ENCODE measurements at places on chromosomes 6 and 20.
A peak's percentile ranks its signal among the peaks of the same experiment; 100 is the strongest.

GRCh38 chr20:40980106-40980827, 48.4 kb upstream of the TOP1 start:
- peak; percentile 7 for DNase-seq

DNA sequence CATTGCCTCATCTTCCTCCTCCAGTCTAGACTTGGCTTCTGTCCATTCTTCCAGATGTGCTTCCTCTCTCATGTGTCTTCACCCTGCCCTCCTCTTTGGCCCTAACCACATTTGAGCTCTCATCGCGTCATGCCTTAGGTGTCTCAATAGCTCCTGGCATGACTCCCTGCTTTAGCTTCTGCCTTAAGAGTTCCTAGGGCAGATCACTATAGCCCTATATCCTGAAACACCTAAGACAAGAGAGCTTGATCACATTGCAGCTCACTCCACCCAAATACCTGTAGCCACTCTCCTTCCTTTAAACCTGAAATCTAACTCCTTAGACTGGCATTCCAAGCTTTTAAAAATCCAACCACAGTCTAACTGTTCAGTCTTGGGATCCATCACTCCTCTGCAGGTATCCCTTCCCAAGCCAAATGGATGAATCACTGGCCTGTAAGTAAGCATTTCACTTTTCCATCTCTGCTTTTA, 69.0 kb upstream of the STXBP5 start:
- no peak for DNase-seq

DNA sequence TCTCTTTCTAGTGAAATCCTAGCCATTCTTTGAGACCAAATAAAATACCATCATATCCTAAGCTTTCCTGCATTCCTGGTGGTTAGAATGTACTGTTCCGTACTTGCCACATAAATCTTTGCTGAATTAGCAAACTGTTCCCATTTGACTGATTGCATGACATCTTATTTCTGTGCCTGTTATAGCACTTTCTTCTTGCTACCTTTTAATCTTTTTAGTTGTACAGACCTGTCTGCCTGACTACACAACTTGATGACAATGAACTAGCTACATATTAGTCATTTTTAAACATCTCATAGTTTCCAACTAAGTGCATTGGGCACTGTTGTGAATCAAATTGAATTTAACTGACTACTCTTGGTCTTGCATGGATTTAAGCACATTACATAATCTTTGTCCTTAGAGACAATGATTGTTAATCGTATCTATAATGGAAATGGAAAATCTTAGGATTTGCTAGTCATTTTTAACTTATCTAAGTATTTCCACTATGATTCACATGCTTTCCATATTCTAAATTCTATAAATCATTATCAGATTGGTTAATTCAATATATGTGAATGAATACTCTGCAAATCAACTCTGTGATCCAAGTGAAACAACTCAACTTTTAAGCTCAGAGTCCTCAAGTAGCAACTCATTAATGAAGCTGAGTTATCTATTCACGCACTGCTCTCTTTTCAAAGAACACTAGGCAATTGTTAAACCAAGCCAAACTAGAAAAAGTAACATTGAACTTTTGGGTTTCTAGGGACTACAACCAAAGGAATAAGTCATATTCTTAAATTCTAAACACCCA, 109.0 kb downstream of the TNFRSF21 start:
- DNase-seq = no peak

GRCh38 chr20:14113416-14113815, 118.1 kb downstream of the MACROD2 start:
- DNase-seq = no peak

DNA sequence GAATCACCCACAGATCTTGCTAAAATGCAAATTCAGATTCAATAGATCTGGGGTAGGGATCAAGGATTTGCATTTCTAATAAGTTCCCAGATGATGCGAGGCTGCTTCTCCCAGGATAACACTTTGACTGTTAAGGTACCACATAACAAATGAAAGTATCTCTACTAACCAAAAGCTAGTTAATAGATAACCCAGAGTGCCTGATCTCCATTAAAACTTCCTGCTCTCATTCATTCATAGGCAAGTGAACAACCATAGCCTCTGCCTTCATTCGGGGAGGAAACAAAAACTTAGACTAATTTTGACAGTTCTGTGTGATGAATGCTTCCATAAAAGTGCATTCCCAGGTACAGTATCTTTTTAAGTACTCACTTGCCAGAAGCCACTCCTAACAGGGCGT, 265.6 kb upstream of the BTBD3 start:
- DNase-seq = no peak

DNA sequence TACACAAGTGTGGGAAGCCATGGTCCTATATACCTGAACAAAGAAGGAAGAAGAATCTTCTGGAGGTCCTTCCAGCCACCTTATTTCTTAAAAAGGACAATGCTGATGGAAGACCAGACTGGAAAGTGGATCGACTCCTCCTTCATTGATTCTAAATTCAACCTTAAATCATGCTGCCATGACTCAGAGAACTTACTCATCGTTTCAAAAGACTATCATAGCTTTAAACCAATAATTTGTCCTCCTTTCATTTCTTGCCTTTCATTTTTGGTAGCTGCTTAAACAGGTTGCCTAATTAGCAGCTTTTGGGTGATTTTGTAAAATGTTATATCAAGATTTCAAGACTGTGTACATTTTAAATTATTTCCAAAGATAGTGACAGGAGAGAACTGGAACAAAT, 60.8 kb downstream of the RTN4IP1 start:
- no peak for DNase-seq

DNA sequence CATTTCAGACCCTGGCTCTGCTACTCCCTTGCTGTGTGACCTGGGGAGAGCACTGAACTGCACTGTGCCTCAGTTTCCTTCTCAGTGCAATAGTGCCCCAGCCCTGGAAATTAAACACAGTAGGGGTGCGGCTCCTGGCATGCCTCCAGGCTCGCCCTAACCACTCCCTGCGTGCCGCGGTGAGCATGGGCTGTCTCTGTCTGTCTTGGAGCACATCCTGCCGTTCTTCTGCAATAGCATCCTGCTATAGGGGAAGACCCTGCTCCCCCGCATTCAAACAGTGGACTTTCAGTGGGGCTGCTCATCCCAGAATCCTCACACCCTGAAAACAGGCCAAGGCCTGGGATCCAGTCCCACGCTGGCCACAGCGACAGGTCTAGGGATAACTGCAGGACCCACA, 129.5 kb downstream of the FOXC1 start:
- no peak for DNase-seq

GRCh38 chr6:89495961-89496535, 63.1 kb downstream of the ANKRD6 start:
- no peak for DNase-seq

- no peak for DNase-seq
Observed at GRCh38 chr20:5474646-5475550, 158.1 kb upstream of the PROKR2 start.

GRCh38 chr20:62523473-62524203, 47.8 kb upstream of the GATA5 start:
- no peak for DNase-seq

- no peak for DNase-seq
Observed at GRCh38 chr6:4169028-4169789, 33.8 kb upstream of the ECI2 start.

DNA sequence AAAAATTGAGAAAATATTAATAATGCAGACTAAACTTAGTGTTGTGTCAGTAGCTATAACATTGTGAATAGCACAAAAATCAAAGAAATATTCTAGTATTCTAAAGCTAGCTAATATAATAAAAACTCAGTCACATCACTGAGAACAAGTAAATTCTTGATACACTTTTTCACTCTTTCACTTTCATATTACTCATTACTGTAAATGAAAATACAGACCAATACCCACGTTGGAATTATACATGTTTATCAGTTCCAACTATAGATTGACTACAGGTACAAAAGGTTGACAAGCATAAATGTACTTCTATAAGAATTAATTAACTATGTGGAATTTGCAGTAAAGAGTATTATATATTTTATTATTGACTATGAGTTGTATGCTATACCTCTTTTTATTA, 1043.4 kb upstream of the FLRT3 start:
- DNase-seq = no peak

- no peak for DNase-seq
Observed at GRCh38 chr6:164085091-164086075, 670.9 kb downstream of the QKI start.

- no peak for DNase-seq
Observed at GRCh38 chr6:2429460-2429859, 184.1 kb upstream of the GMDS start.

GRCh38 chr20:36872852-36873251, 3.1 kb upstream of the TLDC2 start:
- DNase-seq = no peak

DNA sequence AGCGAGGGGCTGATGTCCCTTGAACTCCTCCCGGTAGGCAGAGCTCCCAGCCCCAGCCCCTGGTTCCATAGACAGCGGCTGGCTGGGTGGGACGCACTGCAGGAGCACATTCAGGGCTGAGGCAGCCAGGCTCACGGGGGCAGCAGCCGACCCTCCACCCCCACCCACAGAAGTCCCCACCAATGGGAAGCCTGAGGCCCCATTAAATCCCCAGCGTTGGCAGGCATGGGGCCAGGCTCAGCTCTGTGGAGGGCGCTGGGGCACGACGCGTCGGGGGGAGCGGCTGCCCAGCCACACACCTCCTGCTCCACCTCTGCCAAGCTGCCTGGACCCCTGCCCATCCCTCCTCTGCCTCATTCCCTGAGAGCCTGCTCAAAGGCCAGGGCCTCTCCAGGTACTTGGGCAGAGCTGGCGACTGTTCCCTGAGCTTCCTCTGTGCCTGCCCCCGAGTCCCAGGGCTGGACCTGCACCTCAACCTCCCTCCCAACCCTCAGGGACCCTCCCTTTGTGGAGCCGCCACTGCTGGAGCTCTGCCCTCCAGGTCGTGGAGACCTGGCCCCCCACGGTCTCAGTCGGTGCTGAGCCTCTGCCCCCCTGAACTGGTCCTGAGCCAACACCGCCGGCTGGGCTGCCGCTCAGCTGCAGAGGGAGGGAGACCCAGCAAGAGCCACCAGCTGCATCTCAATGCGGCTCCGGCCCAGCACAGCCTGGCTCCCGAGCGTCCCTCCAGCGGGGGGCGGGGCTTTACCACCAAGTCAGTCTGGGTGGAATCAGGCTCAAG, 9.1 kb downstream of the CHRNA4 start:
- DNase-seq = no peak

GRCh38 chr6:63802606-63803206, 167.1 kb downstream of the PHF3 start:
- DNase-seq = no peak

- no peak for DNase-seq
Observed at GRCh38 chr6:4210629-4211419, 75.4 kb upstream of the ECI2 start.

- DNase-seq = no peak
Observed at GRCh38 chr6:16633961-16634360, 127.3 kb downstream of the ATXN1 start.

DNA sequence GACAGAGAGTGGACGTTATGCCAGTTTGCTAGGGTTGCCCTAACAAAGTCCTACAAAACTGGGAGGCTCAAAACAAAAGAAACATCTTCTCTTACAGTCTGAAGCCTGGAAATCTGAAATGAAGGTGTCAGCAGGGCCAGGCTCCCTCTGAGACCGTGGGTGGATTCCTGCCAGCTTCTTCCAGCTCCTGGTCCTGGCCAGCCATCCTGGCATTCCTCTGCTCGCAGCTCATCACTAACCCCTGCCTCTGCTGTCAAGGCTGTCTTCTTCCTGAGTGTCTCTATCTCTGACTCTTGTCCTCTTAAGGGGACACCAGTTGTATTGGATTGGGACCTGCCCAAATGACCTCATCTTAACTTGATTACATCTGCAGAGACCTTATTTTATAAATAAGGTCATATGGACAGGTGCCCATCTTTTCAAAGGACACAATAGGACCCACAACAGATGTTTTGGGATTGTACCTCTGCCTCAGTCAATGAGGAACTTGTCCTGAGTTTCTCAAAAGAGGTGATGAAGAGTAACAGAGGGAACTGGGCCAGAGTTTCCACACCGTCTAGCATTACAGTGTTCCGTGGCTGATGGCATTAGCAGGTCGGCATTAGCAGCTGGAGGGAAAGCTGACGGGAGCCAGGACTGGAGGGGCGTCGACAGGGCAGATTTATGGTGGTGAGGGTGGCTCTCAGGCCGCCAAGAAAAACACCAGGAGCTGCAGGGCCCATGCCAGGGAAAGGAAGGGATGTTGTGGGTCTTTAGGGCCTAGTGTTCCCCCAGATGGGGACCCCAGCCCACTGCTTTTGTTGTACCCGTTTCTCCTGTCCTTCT, 157.3 kb downstream of the TBXT start:
- no peak for DNase-seq

- DNase-seq = no peak
Observed at GRCh38 chr6:45647341-45648261, 269.9 kb upstream of the SUPT3H start.

- no peak for DNase-seq
Observed at GRCh38 chr6:37516920-37517405, 17.3 kb upstream of the CCDC167 start.

- no peak for DNase-seq
Observed at GRCh38 chr20:34242879-34243278, 1.7 kb downstream of the ASIP start.

GRCh38 chr6:2855061-2855519, 13.4 kb upstream of the SERPINB1 start:
- DNase-seq = no peak

GRCh38 chr6:25490018-25490801, 161.8 kb upstream of the SCGN start:
- DNase-seq = peak; percentile 30

DNA sequence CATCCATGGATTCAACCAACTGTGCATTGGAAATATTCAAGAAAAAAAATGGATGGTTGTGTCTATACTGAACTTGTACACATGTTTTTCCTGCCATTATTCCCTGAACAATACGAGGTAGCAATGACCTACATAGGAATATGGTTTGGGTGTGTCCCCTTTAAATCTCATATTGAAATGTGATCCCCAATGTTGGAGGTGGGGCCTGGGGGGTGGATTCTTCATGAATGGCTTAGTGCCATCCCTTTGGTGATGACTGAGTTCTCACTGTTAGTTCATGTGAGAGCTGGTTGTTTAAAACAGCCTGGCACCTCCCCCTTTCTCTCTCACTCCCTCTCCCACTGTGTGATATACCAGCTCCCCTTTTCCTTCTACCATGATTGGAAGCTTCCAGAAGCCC, 139.8 kb upstream of the BACH2 start:
- no peak for DNase-seq

GRCh38 chr6:84973606-84974005, 209.2 kb upstream of the TBX18 start:
- no peak for DNase-seq

DNA sequence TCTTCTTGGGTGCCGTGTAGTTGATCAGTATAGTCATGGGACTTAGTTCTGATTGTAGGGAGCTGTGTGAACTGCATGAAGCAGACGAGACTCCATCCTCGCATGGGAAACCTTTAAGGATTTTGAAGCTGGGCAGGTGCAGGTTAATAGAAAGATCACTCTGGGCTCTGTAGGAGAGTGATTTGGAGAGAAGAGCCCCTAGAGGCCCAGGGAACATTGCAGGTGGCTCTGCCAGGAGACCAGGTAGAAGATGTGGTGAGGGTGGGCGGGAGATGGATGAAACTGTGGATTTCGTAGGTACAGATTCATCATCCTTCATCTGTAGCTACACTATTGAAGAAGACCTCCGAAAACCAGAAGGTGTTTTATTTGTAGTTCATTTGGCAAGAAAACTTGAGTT, 53.3 kb downstream of the UTRN start:
- no peak for DNase-seq

GRCh38 chr6:132490478-132491204, 22.3 kb downstream of the STX7 start:
- no peak for DNase-seq

Measured in NCI-H2107 (cell line).